ENCODE measurements at places on chromosomes 16 and 17.

DNA sequence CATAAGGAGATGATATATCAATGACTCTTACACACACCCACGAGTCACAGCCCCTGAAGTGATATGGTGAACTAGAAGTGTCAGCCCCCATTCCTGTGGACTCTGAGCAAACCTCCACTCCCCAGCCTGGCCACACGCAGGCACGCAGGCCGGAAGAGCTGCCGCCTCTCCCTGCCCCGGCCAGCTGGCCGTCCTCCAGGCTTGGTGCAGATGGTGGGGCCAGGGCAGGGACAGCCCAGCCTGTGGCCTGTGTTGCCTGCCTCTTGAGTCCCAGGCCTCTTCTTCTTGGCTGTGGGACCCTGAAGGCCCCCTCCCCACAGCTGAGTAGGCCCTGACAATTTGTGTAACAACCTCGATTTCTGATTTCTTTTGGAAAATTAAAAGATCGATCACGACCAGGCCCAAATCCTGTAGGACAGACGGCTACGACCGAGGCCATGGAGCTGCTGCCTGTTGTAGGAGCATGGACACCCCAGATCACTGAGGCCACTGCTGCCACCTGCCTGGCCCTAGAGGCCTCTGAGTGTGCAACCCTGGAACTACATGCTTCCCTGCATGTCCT lies 10.0 kb upstream of the MPRIP start:
- peak; percentile 86 for DNase-seq

GRCh38 chr16:59341368-59341767 lies 607.3 kb upstream of the GOT2 start:
- DNase-seq: no peak

DNA sequence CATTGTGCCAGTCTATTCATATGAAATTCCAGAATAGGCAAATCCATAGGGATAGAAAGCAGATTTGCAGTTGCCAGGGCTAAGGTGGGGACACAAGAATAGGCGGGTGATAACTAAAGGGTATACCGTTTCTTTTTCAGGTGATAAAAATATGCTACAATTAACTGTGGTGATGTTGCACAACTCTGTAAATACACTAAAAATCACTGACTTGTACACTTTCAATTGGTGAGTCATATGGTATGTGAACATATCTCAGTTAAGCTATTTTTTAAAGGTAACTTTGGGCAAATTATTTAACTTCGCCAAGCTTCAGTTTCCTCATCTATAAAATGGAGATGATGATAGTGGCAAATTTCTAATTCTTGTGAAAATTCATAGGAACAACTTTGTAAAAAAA lies 65.9 kb downstream of the CDYL2 start:
- DNase-seq: no peak

- DNase-seq: no peak
Measured at GRCh38 chr17:65855245-65855644, 293.8 kb upstream of the AXIN2 start.

GRCh38 chr16:79210607-79211006 lies 389.9 kb downstream of the MAF start:
- DNase-seq: no peak

GRCh38 chr17:64403881-64404460 lies 13.3 kb upstream of the PECAM1 start:
- DNase-seq: no peak

GRCh38 chr16:15811481-15812400 lies 45.1 kb downstream of the MYH11 start:
- no peak for DNase-seq

All from psoas muscle (tissue), 8 donors.